ENCODE measurements at places on chromosomes 11 and 22. TPM values are rescaled to one million over a fixed set of nuclear protein-coding genes. Genes with fewer than 3 reads are reported as not detected.
A peak's percentile ranks its signal among the peaks of the same experiment; 100 is the strongest.

Gene NXPE2
- total RNA-seq, result 0.30 TPM

Gene GTPBP1
- 138 TPM for total RNA-seq

Gene INSC
- not detected for total RNA-seq

Gene ST3GAL4
- 47.9 TPM for total RNA-seq

DNA sequence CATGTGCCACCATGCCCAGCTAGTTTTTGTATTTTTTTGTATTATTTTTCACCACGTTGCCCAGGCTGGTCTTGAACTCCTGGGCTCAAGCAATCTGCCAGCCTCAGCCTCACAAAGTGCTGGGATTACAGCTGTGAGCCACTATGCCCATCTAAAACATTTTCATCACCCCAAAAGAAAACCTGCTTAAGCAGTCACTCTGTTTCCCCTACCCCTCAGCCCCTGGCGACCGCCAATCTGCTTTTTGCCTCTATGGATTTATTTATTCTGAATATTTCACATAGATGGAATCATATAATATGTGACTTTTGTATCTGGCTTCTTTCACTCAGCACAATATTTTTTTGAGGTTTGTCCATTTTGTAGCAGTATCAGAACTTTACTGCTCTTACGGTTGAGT lies 18.6 kb upstream of the P2RY2 start:
- no peaks in the 10 kb centered on the region for H3K36me3 ChIP-seq
- H3K27ac ChIP-seq, result peak overlapping the region; percentile 72
- peaks cover 40% of the 10 kb centered on the region for H3K4me1 ChIP-seq
- no peak for DNase-seq
- no peaks in the 10 kb centered on the region for H3K27me3 ChIP-seq

DNA sequence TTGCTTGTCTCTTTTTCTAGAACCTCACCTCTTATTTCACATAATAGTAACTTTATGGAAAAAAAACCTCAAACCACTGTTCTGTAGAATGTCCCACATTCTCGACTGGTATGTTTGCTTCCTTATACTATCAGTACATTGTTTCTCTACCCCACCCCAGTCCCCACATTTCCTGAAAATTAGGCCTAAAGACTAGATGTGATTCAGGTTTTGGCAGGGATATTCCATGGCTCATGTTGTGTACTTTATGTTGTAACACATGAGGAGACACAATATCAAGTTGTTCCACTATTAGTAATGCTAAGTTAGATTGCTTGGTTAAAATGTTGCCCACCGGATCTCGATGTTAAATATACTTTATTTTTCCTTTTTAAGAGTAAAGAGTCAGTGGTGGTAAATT lies 34.7 kb downstream of the DDIAS start:
- H3K4me3 ChIP-seq, result no peak overlapping the region
- H3K36me3 ChIP-seq, result no peaks in the 10 kb centered on the region
- no peak for DNase-seq
- no peaks in the 10 kb centered on the region for H3K27me3 ChIP-seq
- H3K27ac ChIP-seq, result no peak overlapping the region

DNA sequence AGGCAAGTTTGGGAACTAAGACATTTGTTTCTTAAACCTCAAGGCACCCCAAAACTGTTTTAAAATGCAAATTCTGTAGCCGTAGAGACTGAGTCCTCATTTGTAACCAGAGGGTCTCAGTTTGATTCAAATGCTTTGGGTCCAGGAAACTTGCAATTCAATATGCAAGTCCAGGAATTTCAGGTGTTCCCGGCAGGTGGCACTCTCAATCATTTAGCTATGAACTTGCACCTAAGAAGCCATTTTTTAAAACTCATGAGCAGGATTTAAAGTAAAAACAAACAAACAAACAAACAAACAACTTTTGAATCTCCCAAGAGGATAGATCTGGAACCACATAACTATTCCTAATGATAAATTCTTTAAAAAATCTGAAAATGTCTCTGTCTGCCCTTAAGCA lies 8.7 kb upstream of the ABTB2 start:
- no peak for DNase-seq
- no peaks in the 10 kb centered on the region for H3K27me3 ChIP-seq
- H3K27ac ChIP-seq, result no peak overlapping the region
- no peaks in the 10 kb centered on the region for H3K36me3 ChIP-seq
- H3K4me3 ChIP-seq, result no peak overlapping the region

DNA sequence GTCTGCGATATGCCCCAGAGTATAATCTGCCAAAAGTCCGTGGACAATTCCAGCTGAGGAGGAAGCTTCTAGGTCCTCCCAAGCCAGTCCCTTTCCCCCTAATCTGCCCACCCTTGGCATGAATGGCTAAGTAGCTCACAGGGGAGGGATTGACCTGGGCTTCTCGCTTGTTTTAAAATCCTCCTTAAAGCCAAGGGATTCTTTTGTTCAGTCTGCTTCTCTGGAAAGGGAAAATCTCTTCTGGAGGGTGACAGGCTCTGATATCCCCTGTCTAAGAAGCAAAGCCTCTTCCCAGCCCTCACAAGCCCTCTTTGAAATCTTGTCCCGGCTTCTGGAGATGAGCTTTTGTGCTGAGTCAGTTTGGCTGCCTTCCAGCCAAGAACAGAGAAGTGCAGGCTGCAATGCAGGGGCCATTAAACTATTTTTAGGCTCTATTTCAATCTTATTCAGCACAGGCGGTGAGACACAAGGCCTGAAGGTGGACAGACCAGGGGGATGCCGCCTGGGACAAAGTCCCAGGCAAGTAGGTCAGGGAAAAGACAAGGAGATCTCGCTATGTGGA lies 23.9 kb downstream of the NEFH start:
- H3K4me1 ChIP-seq, result no peaks in the 10 kb centered on the region
- no peak overlapping the region for H3K27ac ChIP-seq
- no peaks in the 10 kb centered on the region for H3K27me3 ChIP-seq
- no peak overlapping the region for H3K4me3 ChIP-seq
- H3K36me3 ChIP-seq, result peaks cover 30% of the 10 kb centered on the region

- H3K4me3 ChIP-seq, result no peak overlapping the region
- DNase-seq, result no peak
- H3K36me3 ChIP-seq, result no peaks in the 10 kb centered on the region
Measured at GRCh38 chr11:27904358-27905055, 203.4 kb downstream of the KIF18A start.

Data from upper lobe of left lung (tissue), 6 donors.